Keratinocyte (primary cell): ENCODE measurements at places on chromosomes 6 and 20.

- no peak for DNase-seq
Measured at GRCh38 chr6:126650931-126651330, 311.0 kb downstream of the CENPW start.

GRCh38 chr6:56555438-56555872 lies 87.2 kb downstream of the DST start:
- no peak for DNase-seq

GRCh38 chr6:160365117-160365516 lies 16.9 kb downstream of the SLC22A3 start:
- no peak for DNase-seq

DNA sequence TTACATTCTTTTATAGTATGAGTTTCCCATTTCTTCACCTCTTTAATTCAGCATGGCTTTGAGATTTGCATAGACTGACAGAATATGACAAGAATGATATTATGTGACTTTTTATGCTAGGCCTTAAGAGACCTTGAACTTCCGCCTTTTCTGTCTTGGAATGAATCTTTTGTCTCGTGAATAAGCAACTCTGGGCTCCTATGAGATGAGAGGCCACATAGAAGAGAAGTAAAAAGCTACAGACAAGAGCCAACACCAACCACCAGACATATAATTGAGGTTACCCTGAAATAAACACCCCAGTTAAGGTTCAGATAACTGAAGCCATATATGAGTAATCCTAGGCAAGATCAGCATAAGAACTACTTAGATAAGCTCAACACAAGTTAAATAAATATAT lies 600.8 kb downstream of the MEI4 start:
- no peak for DNase-seq

GRCh38 chr6:135066806-135067205 lies 12.2 kb upstream of the HBS1L start:
- no peak for DNase-seq

GRCh38 chr6:129186988-129187387 lies 304.1 kb downstream of the LAMA2 start:
- DNase-seq, result peak; percentile 49

DNA sequence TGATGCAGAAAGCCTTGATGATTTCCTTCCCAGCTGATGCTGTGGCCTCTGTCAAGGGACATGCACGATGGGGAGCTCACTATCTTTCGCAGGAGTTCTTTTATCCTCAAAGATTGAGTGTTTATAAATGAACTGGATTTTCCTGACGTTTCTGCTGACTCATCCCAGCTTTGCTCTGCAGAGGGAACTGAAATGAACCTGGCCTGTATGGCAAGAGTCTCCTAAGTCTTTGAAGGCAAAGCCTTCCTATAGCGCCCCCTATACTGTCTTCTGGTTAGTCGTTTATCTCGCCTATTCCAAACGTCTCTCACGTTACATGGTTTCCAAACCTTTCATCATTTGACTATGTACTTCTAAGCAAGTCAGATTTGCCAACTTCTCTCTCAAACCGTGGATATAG lies 565.3 kb downstream of the KIF16B start:
- no peak for DNase-seq

GRCh38 chr6:43578748-43579147 lies 2.8 kb downstream of the POLH start:
- DNase-seq, result no peak

DNA sequence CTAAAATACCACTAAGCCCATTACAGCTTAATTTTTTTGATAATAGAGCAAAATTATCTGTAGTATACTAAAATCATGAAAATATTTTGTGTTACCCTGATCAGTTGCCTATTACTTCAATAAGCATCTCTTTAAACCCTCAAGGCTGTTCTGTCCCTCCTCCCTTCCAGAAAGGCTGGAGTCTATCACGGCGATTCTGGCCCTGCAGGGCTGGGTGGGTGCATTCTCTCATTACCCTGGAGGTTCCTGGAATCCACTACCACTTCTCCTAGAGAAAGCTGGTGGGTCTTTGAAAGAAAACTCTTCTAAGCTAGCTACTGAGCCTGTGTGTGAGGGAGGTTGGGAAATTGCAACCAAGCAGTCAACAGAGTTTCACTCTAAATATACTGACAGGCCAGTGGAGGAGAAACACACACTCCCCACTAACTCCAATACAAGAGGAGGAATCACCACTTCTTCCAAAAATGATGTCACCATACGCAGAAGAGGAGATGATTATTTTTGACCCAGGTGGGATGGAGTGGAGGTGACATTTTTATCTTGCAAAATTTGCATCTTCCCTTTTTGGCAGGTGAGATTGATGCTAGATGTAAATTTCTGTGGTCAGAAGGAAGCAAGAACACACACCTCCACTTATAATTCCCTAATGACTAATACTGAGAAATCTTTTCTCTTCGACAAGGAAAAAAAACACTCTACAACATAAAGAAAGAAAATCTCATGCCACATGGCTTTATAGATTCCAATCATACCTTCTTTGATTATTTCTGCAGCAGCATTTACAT lies 182.3 kb upstream of the PHACTR1 start:
- DNase-seq, result no peak

- no peak for DNase-seq
Measured at GRCh38 chr20:53445932-53446331, 147.7 kb downstream of the ZNF217 start.

DNA sequence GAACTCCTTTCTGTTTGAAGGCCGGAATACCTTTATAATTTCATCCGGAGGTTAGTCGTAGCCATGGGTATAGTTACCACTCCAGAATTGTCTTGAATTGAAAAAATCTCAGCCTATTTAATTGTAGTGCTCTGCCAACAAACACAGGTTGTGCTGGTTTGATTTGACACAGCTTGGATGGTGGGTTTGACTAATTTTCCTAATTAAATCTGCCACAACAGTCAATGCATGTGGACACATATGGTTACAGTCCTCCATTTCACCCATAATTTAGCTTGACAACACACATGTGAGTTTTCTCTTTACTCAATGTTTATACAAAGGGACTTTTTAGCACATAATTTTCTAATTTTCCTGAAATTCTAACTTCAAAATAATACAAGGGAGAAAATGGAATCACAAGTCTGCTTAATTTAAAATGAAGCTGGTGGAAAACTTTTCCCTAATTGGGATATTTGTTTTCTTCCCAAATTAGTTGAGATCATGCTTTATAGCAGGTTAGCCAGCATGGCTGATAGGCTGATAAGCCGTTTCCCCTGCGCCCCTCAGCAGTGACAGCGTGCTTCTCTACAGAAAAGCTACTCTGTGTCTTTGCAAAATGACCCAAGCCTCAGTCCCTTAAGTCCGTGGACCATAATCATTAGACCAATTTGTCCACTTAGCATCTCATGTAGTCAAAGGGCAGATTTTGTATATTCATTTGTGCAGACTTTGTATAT lies 463.5 kb upstream of the FLRT3 start:
- DNase-seq, result no peak

GRCh38 chr6:132907914-132908313 lies 93.5 kb downstream of the RPS12 start:
- no peak for DNase-seq

- no peak for DNase-seq
Measured at GRCh38 chr20:420721-421574, 12.8 kb downstream of the RBCK1 start.

DNA sequence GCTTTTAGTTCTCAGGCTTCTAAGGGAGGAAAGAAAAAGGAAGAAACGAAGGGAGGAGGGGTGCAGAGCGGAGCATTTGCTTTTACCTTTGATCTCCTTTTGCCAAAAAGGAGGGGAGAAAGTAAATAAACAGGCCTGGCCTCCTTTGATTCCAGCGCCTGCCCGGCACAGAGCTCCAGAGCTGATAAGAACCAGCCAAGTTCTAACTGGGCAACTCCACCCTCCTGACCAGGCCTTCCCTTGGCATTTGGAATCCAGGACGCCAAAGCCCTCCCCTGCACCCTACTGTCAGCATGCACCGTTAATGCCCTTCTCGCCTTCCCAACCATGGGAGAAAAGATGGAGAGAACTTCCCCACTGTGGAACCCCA lies 120.8 kb upstream of the PTPN1 start:
- DNase-seq, result no peak

GRCh38 chr6:128284128-128284527 lies 236.3 kb downstream of the PTPRK start:
- DNase-seq, result no peak

GRCh38 chr6:99602520-99603420 lies 3.9 kb upstream of the PRDM13 start:
- no peak for DNase-seq

DNA sequence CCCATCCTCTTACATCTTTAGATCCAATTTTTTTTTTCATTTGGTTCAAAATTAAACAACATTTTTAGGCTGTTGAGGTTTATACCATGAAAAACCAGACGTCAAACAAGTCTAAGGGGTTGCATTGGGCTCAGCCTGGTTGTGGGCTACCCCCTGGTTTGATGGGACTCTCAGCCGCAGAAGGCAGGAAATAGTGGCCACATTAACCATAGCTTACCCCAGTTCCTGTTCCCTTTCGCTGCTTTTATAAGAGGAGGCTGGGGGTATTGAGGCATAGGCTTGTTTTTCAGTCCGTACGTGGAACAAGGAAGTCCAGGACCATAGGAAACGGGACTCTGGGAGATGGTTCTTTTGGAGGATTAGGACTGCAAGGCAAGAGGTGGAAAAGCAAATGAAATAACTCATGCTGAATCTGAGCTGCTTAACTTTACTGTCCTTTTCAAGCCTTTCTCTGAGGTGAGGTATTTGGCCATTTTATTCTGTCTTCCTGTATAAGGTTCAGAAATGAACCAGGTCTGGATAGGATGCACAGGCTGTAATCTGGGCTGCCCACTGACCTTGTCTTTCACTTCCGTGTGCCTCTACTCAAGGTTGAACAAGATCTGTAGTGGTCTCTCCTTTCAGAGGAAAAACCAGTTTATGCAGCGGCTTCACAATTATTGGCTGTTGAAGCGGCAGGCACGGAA lies 7.7 kb downstream of the BRPF3 start:
- DNase-seq, result no peak

- DNase-seq, result no peak
Measured at GRCh38 chr6:148999929-149000468, 253.2 kb downstream of the UST start.

DNA sequence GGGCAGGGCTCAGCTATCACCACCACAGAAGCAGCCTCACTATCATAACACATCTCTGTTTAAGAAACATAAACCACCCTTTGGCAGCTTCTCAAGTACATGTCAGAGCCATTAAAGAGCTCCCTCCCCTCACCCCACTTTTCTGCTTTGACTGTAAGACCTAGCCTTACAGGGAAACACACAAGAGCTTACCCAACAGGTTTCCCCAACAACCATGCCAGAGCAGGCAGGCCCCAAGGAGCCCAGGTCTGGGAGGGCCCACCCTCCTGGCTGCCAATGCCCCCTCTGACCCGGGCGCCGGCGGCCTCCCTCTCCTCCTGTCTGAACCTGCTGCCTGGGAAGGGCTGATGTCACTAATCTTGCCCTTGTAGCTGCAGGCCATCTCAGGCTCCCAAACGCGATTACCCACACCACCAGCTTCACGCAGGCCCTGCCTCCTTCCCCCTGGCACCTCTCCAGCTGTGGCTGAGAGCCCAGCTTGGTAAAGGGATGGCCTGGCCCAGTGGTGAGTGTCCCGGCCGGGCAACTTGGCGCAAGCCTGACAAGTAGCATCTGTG lies 402.0 kb downstream of the MAFB start:
- peak; percentile 80 for DNase-seq

DNA sequence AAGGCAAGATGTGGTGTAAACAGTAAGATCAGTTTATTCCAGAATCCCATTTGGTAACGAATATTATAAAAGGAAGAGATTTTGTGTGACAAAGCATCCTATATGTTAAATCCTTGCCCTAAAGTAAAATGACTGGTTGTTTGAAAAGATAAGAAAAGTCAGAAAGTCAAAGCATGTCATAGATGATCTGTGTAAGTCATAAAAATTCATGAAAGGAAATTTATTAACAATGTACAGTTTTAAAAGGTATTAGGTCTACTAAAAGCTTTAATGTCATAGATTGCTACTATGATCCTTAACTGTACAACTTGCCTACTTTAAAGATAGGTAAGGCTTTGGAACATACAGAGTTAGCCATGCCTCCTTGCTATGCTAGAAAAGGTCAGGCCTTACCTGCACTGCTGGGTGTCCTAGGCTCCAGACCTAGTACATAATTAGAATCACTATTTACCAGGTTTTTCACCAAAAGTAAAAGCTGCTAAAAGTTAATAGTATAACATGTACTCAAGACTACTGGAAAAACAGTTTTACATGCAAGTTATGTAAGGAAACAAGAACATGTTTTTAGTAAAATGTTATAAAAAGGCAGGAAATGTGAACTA lies 1090.1 kb upstream of the ADGRB3 start:
- DNase-seq, result no peak

GRCh38 chr6:25010902-25011625 lies 75.3 kb upstream of the RIPOR2 start:
- no peak for DNase-seq

GRCh38 chr6:100057941-100058340 lies 63.9 kb upstream of the MCHR2 start:
- DNase-seq, result no peak

- DNase-seq, result peak; percentile 2
Measured at GRCh38 chr20:59495894-59496510, 108.3 kb upstream of the PHACTR3 start.

GRCh38 chr6:18495236-18495635 lies 108.1 kb downstream of the RNF144B start:
- no peak for DNase-seq

DNA sequence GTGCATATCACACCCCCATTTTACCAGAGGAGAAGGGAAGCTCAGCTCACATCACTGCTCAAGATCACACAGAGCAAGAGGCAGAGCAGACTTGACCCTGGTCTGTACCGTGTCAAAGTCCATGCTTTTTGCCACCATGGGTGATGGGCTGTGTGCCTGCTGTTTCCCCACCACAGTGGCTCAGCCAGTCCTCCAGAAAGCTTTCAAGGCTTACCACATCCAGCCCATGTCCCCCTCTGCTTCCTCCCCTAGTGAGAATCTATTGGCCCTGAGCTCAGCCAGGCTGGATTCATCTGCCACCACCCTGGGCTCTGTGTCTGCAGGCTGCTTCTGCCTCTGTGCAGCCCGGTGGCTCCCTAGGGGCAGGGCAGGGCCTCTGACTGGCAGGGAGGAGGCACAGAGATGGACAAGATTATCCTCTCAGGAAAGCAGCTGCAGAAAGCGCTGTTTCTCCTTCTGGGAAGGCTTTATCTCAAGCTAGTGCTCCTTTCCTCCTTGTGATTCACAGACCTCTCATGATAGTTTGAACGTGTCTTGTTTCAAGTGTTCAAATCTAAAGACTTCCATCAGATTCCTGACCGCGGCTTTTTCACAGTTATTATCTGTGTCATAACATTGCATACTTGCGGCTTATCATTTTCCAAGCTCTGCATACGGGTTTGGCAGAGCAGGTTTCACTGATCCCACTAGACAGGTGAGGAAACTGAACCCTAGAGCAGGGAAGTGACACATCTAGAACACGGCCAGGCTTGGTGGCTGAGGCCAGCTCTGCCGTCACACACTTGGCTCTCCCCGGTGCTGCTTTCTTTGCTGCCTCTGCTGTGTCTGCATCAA lies 37.4 kb downstream of the VEGFA start:
- DNase-seq, result no peak

DNA sequence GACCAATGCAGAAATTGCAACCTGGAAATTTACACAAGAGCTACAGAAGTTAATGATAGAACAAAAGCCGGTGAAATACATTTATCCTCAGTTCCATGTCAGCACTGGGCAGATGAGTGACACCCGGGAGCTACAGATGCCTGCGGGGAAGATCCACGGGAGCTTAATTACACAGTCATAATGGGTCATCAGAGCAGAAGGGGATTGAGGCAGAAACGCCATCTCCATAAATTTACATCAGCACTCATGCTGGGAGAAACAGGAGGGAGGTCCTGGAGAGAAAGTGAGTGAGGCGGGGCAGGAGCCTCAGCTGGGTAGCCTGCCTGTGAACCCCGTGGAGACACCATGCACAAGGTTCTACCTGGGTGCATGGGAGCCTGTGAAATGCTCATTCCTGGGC lies 37.6 kb upstream of the CST7 start:
- DNase-seq, result no peak
